Thoracic aorta (tissue), 2 donors: ENCODE measurements at places on chromosomes 12 and 14. TPM values are rescaled to one million over a fixed set of nuclear protein-coding genes. Genes with fewer than 3 reads are reported as not detected.

Gene GPRC5A
- total RNA-seq: 42.8 TPM

Gene NGB
- total RNA-seq: not detected

Gene NFKBIA
- 378 TPM for total RNA-seq

Gene WDHD1
- total RNA-seq: 1.8 TPM

Gene LMNTD1
- total RNA-seq: not detected

Gene BHLHE41
- total RNA-seq: 7.5 TPM

Gene GPR84
- 2.3 TPM for total RNA-seq

Gene KLRD1
- 1.9 TPM for total RNA-seq

Gene IGF1
- total RNA-seq: 37.9 TPM

Gene UNC79
- total RNA-seq: 0.14 TPM

Gene PSMC1
- 112 TPM for total RNA-seq

Gene CCND2
- 108 TPM for total RNA-seq

Gene MAP3K9
- total RNA-seq: 0.63 TPM

Gene CCDC197
- not detected for total RNA-seq

Gene RPGRIP1
- total RNA-seq: not detected

Gene PPM1H
- total RNA-seq: 9.1 TPM

Gene STON2
- total RNA-seq: 10.4 TPM

Gene PYGL
- 51.2 TPM for total RNA-seq

Gene SDR9C7
- 0.27 TPM for total RNA-seq

Gene TROAP
- total RNA-seq: 0.27 TPM

Gene APAF1
- 16.0 TPM for total RNA-seq

Gene PPFIA2
- total RNA-seq: 23.0 TPM

Gene LUM
- 138 TPM for total RNA-seq

Gene PTPRB
- 39.0 TPM for total RNA-seq

Gene SERPINA12
- not detected for total RNA-seq

Gene CEBPE
- not detected for total RNA-seq

Gene HVCN1
- 12.3 TPM for total RNA-seq

Gene BAZ1A
- 51.6 TPM for total RNA-seq

Gene SIX6
- not detected for total RNA-seq

Gene SLC25A47
- total RNA-seq: not detected

Gene LRRC10
- not detected for total RNA-seq

Gene CISTR
- total RNA-seq: not detected

Gene ESRRB
- total RNA-seq: not detected

Gene ASB2
- 47.2 TPM for total RNA-seq

Gene VWF
- total RNA-seq: 164 TPM

Gene KRT71
- total RNA-seq: not detected

Gene C1RL
- 134 TPM for total RNA-seq

Gene SERPINA1
- total RNA-seq: 15.2 TPM

Gene ATL1
- 9.5 TPM for total RNA-seq
